ENCODE measurements at places on chromosomes 12 and 14.

- no peak for DNase-seq
Measured at GRCh38 chr12:64243809-64244208, 21.7 kb upstream of the KICS2 start.

GRCh38 chr14:20138520-20138919 lies at the start of gene OR4N5:
TSS of gene OR4N5 (plus strand) at chr14:20138820. CDS start at chr14:20143736, 4,916 bp downstream.
- DNase-seq, result no peak

DNA sequence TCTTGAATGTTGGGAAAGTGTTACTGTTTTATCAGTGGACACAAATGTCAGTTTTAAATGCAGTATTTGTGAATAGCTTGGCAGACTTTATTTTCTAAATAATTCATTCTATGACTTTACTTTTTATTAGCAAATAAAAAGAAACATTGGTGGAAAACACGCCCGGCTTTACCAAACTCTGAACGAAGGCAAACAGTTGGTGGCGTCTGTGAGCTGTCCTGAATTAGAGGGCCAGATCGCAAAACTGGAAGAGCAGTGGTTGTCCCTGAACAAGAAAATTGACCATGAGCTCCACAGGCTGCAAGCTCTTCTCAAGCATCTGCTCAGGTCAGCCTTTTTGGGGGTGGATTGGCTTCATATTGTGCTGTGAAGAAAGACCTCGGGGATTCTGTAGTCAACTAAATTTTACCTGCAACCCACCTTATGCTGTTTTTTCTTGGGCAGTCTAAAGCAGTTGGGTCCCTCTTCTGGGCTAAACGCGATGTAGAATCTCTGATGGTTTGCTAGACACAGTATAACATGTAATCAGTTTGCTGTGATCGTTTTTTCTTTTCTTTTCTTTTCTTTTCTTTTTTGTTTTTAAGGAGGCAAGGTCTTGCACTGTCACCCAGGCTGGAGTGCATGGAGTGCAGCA lies 156.4 kb downstream of the ESR2 start:
- no peak for DNase-seq

GRCh38 chr14:20632448-20632830 lies 9.1 kb downstream of the OR6S1 start:
- no peak for DNase-seq

DNA sequence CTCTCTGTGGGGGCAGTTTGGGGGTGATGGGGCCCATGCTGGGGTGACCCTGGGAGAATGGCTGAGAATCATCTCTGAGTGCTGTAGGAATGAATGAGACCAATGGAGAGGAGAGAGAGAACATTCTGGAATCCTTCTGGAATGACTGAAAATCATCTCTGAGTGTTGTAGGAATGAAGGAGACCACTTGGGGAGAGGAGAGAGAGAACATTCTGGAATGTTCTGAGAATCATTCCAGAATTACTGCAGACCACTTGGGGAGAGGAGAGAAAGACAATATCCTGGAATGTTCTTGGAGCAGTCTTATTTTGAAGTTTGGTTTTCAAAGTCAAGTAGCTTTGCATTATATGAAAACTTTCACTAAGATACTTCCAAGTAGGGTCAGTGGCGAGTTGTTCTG lies 64.3 kb downstream of the ZNF664 start:
- no peak for DNase-seq

GRCh38 chr12:69739287-69740191 lies 879 bp downstream of the RAB3IP start:
- peak; percentile 64 for DNase-seq

DNA sequence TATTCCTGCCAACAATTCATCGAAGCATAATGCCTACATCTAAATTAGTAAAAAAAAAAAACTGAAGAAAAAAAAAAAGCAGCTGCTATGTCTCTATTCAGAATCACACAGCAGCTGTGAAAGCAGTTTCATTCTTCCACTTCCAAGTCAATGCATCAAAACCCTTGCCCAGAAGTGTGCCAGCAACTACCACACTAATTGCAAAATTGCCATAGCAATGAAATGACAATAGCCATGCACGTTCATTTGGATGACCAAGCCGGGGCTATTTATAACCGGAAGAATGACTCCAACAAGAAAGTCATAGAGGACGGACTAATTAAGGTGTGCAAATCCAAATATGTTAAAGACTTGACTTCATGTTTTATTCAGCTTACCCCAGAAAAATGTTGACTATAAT lies 42.5 kb downstream of the SLC2A13 start:
- DNase-seq, result no peak

DNA sequence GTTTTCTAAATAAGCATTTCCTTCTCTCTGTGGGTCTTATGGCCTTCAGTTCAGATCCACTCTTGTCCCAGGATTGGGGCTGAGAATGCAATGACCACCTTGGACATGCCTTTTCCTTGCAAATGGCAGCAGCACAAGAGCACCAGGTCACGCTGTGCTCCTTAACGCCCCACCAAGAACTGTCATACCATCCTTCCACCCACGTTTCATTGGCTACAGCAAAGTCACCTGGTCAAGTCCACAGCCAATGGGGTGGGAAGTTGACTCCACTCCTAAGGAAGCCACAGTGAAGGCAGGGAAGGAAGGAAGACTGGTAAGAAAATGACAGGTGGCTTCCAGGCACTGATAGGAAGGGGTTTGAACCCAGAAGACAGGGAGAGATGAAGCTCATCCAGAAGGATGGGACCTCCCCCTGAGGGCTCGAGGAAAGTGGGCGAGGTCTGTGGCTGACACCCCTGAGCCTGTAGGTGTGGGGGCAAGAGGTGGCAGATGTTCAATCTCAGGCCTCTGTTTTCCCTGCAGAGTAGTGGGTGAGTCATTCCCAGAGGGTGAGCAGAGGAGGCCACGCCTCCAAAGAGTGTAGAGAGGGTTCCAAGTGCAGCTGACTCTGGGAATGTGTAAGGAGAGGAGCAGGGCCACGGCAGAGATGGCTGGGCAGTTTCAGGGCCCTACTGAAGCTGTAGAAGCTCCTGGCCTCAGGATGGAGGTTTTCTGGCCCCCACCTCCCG lies 113.5 kb upstream of the VRK1 start:
- DNase-seq, result no peak

- peak; percentile 53 for DNase-seq
Measured at GRCh38 chr12:122813310-122813713, 21.9 kb upstream of the HIP1R start.

DNA sequence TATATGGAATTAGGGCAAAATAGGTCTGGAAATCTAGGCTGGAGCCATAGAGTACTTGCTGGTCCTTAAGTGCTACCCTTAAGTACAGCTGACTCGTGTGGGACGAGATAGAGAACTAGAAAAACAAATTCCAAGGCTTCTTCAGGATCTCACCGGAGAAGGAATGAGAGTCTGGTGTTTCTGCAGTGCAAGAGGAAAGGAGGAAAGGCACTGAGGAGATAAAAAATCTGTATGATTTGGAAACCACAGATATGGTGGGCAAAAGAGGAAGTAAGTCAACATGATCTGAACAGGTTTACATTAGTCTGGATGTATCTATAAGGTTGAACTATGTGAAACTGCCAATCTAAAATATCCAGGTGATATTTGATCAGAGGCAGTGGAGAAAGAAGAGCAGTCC lies 134.4 kb upstream of the SOX5 start:
- no peak for DNase-seq

DNA sequence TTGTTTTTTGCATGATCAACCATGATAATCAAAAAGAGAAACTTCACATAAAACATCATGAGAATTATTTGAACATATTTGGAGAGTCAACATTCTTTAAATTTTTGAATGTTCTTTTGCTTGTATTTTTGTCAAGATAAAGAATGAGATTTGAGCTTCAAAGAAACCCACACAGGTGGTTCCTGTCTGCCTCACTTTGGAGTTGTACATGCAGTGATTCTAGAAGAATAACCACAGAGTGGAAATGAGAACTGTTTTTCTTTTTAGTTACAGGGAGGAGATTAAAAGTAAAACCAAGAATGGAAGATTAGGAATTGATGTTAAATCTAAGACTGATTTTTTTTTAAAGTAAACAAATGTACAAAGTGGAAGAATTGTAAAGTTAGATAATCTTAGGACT lies 2.3 kb upstream of the ZNF705A start:
- no peak for DNase-seq

DNA sequence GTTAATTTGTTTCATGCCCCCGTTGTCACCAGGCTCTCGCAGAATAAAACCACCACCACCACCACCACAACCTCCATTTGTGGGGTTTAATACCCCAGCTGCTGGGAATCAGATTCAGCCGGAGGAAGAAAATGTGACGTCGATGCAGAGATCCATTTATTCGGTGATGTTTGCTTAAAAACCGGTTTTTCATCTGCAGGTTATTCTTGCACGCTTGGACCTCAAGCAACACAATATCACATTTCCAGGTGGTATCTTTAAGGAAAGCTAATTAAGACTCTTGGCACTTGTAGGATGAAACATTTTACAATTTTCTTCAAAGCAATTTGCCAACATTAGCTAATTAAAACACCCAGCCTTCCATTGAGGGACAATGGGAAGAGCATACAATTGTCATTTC lies 39.8 kb downstream of the SPRING1 start:
- DNase-seq, result no peak

DNA sequence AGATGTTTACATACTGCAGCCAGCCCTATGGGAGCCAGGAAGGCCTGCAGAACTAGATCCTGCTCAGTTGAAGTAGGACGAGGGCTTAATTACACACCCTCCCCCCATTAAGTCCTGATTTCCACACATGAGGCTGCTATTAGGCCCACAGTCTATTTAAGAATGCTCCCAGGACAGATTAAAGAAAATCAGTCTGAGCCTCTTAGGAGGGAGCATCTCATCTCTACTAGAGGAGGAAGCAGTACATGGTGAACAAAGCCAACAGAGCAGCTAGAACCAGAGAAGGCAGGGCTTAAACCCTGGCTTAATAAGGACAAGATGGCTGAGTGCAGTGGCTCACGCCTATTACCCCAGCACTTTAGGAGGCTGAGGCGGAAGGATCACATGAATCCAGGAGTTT lies 55.8 kb upstream of the ARHGAP5 start:
- no peak for DNase-seq

DNA sequence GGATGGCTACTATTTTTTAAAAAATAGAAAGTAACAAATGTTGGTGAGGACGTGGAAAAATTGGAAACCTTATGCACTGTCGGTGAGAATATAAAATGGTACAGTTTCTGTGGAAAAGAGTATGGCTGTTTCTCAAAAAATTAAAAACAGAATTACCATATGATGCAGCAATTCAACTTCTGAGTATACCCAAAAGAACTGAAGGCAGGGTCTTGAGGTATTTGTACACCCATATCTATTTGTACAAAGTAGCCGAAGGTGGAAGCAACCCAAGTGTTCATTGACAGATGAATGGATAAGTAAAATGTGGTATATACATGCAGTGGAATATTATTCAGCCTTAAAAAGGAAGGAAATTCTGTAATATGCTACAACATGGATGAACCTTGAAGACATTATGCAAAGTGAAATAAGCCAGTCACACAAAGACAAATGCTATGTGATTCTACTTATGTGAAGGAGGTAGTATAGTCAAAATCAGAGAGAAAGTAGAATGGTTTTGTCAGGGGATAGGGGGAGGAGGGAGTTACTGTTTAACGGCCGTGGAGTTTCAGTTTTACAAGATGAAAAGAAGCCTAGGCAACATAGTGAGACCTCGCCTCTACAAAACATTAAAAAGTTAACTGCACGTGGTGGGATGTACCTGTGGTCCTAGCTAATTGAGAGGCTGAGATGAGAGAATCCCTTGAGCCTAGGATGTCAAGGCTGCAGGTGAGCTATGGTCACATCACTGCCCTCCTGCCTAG lies 38.4 kb upstream of the CCT2 start:
- DNase-seq, result no peak

DNA sequence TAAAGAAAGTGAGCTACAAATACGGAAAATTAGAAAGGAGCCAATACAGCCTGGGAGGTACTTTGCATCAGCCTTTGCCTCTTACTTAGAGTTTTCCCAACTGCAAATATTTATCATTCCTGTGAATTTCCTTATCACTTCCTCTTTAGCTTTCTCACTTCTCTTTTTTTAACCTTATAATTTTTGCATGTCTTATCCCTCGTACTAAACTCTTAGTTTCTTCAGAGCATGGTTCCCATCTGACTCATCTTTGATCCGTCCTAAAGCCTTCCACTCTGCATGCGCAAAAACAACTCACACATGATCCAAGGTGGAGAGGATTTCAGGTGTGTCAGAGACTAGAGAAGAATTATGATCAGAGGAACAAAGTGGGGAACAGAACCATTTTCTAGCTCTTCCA lies 9.6 kb upstream of the SNAPC1 start:
- DNase-seq, result peak; percentile 85

DNA sequence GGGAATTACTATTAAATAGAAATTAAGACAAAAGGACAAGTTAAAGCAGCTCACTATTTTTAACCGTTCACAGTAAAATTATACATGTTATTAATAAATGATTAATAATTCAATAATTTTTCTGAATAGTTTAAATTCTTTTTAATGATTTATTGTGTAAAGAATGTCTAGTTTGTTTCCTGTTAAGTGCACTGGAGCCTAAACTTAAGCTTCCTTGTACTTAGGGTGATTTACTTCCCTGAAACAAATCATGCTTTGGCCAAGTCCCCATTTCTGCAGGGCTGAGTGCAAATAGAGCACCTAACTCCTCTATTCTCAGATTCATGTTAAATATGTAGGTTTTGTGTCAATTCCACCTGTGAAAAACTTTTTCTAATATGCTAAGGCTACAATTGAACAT lies 188.9 kb upstream of the PDZRN4 start:
- no peak for DNase-seq

- no peak for DNase-seq
Measured at GRCh38 chr14:34548472-34548981, 9.0 kb upstream of the EAPP start.

GRCh38 chr14:61528591-61529021 lies 166.7 kb upstream of the HIF1A start:
- DNase-seq, result peak; percentile 73

GRCh38 chr12:70194076-70194475 lies 49.2 kb upstream of the CNOT2 start:
- no peak for DNase-seq

DNA sequence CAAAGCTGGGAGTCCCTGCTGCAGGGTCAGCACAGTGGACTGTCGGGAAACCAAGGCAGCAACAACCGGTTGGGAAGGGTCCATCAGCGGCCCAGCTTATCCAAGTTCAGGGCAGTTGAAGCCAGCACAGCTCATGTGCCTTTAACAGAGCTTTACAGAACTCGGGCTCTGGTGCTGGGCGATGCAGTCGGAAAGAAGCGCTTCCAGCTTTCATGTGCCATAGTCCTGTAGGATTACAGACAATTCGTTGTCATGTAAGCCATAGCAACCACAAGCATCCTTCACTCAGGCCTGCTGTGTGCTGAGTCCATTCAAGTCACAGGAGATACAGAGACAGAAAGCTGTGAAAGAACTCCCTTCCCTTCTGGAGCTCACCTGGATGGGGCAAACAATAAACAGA lies 3.5 kb upstream of the FAM181A start:
- DNase-seq, result no peak

DNA sequence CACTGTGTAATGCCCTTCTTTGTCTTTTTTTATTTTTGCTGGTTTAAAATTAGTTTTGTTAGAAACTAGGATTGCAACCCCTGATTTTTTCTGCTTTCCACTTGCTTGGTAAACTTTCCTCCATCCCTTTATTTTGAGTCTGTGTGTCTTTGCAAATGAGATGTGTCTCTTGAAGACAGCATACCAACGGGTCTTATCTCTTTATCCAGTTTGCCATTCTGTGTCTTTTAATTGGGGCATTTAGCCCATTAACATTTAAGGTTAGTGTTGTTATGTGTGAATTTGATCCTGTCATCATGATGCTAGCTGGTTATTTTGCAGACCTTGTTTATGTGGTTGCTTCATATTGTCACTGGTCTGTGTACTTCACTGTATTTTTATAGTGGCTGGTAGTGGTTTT lies 43.5 kb upstream of the LALBA start:
- no peak for DNase-seq

Data from suppressor macrophage treated with lipopolysaccharide for 1 hour (primary cell).